HS-5 (cell line): ENCODE measurements at places on chromosomes 2 and 18.

GRCh38 chr2:97644023-97644717 lies 1.7 kb upstream of the COX5B start:
- DNase-seq: no peak

DNA sequence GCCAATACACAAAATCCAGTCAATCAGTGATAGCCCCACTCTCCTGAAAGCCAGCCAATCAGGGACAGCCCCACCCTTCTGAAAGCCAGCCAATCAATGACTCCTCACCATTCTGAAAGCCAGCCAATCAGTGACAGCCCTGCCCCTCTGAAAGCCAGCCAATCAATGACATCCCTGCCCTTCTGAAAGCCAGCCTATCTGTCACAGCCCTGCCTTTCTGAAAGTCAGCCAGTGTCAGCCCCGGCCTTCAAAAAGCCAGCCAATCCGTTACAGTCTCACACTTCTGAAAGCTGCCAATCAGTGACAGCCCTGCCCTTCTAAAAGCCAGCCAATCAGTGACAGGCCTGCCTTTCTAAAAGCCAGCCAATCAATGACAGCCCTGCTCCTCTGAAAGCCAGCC lies 95.9 kb upstream of the HDAC4 start:
- no peak for DNase-seq

- DNase-seq: no peak
Measured at GRCh38 chr2:235206399-235206798, 254.6 kb downstream of the SH3BP4 start.

DNA sequence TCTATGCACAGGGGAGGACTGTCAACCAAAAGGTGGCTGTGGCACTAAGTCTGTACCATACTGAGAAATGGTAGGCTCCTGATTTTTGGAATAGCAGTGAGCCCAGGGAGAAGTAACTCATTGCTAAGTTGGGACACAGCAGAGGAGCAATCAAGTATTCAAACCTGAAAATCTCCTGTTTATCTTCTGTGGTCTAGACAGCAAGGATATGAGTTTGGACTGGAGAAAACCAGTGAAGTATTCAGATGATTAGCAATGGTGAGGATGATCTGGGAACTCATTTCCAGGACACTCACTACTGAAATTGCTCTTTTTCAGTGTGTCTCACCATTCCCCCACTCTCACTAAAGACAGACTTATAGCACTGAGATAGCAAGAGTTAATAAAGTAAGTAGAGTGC lies 112.0 kb downstream of the GULP1 start:
- DNase-seq: no peak

GRCh38 chr2:111986116-111986900 lies 68.8 kb upstream of the TMEM87B start:
- no peak for DNase-seq

DNA sequence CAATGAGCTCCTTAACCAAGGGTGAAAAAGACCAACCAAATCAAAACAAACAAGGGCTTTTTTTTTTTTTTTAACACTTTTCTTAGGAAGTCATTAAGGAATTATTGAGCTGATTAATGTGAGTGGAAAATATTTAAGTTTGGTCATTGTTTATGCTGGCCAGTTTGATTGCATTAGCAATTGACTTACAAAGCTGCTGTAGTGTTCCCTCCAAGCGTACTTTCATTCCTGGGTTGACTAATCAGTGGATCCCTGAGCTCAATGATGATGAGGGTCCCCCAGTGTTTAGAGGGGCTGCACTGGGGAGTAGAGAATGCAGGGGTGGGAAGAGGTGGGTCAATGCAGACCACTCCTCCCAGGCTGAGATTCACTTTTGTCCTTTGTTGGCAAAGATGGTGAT lies 119.3 kb downstream of the PRKCE start:
- no peak for DNase-seq
